NCI-H2171 treated with DMSO at 0.1 percent for 48 hours (cell line): ENCODE measurements at places on chromosomes 2 and 18.

GRCh38 chr18:13185675-13186198 lies 32.8 kb upstream of the LDLRAD4 start:
- no peak for DNase-seq

GRCh38 chr18:9711361-9712129 lies 3.4 kb downstream of the RAB31 start:
- DNase-seq = no peak

- no peak for DNase-seq
Measured at GRCh38 chr2:174145827-174146226, 102.5 kb downstream of the OLA1 start.

GRCh38 chr2:156625360-156626170 lies 189.4 kb downstream of the GPD2 start:
- no peak for DNase-seq

DNA sequence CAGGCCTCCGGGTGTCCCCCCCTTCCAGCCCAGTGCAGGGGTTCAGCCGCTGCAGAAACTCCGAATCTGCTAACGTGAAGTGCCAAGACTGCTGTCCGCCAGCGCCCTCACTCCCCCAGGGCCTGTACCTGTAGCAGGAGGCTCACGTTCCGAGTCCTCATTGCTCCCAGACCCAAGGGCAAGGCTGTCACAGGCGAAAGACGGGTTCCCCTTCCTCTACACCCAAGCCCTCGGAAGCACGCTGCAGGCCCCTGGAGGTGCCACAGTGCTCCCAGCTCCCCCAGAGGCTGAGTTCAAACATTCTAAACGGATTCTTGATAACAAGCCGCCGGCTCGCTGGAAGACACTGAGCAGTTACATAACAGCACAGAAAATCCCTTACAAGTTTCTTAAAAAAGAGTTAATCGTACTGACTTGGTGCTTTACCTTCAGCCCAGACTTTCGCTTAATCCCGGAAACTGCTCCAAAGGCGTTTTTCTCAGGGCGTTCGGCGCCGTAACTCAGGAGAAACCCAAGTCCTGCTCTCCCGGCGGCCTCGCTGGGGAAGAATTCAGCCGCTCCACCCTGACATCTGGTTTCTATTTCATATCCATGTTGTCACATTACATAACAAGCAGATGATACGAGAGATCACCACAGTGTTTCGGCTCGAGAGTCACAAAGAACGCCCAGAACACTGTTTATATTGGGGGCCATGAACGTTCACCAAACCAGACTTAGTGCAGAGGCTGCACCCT lies 92.0 kb downstream of the HDAC4 start:
- no peak for DNase-seq

- DNase-seq = no peak
Measured at GRCh38 chr18:23565916-23566547, 20.3 kb downstream of the NPC1 start.

DNA sequence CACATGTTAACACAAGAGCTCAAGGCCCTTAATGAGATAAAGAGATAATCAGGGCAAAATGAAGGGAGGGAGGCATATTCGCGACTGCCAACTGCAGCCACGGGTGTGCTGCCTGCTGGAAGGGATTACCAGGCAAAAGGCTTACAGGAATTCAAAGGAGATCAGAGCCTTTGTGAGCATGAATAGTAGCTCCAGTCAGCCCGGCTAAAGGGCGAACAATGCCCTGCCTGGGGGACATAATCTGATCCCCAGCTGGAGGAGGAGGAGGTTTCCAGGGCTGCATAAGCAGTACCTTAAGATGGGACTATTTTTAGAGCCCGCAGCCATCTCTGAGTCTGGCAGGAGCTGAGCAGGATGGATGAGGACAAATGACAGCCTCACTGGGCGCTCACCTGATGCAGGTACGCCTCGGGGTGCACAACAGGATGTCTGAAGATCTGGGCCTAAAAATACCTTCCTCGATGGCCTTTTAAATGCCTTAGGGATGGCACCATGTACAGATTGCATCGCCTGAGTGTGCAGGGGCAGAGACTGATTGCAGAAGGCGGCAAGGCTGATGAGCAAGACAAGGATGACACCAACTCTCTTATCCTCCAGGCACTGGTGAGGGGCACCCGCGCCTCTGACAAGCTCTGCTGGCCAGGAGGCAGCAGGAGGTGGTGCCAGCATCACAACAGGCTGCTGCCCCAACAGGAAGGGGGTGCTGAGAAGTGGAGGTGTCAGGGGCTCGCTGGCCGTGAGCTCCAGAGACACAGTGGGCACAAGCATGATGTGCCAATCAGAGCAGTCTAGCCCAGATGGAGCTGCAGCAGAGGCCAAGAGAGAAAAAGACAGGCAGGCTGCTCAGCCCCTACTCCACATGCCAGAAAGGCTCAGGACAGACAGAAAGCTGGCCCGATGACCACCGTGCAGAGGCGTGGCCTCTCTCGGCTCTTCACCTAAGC lies 111.4 kb downstream of the EIPR1 start:
- DNase-seq = no peak

DNA sequence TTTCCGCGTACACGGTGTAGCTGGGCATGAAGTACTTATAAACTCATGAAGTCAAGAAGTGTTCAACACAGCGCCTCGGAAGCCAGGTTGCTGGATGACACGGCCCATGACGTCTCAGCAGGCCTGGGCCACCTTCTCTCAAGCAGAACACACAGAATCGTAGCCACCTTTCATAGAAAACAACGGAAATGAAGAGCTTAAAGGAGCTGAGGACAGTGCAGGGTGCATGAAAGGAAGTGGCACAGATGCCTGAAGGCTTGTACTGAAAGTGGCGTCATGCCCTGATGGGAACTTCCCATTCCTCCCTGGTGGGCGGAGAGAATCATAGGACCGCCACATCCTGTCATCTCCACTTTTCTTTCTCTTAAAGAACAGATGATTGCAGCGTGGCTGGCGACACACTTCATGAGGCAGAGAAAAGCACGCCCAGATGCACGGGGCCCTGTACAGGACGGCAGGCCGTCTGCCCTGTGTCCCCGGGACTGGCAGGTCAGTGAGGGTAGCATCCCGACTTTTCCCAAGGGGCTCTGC lies 31.1 kb downstream of the HDAC4 start:
- DNase-seq = no peak

DNA sequence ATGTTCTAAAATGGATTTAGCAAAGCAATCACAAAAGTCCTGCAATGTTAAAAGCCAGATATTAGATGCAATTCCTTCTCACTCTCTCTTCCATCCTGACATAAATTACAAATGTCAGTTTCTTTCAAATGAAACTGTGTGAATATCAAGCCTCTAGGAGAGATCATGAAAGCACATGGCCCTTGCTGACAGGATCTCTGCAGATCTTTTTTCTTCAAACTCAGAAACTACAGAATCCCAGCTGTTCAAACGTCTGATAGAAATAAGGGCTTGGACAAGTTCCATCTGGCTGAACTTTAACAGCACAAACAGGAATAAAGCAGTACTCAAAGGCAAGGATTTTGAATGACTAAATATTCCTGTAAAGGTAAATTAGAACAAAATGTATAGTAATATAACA lies 47.6 kb downstream of the PDE1A start:
- peak; percentile 89 for DNase-seq

GRCh38 chr2:188765522-188766470 lies 208.4 kb upstream of the COL3A1 start:
- DNase-seq = no peak

GRCh38 chr2:239224199-239224570 lies 176.6 kb downstream of the HDAC4 start:
- DNase-seq = no peak

DNA sequence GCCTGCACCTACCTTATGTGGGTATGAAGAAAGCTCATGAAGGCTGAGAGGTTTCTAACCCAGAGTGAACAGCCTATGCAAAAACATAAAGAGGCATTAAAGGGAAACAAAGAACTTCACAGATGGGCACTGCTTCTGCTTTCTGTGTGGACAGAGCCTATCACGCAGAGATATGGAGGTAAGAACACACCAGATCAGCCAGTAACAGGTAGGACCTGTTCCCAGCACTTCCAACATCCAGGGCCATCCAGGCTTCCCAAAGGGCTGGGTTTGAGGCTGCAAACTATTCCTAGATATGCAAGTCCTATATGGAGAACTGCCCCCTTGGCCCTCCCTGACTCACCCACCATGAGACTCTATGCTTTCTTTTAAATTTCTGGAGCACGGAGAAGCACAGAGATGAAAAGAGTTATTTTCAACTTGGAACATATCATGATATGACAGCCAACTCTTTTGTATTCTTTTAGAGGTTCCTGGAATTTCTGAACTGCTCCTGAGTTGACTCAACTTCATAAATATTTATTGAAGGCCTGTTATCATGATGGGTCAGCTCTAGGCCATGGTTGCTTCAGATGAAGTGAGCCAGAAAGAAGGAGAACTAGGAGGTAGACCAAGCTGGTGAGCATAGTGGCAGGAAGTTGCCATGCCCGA lies 77.4 kb upstream of the PPP1CB start:
- no peak for DNase-seq

GRCh38 chr2:112150447-112150846 lies 12.3 kb downstream of the FBLN7 start:
- no peak for DNase-seq

DNA sequence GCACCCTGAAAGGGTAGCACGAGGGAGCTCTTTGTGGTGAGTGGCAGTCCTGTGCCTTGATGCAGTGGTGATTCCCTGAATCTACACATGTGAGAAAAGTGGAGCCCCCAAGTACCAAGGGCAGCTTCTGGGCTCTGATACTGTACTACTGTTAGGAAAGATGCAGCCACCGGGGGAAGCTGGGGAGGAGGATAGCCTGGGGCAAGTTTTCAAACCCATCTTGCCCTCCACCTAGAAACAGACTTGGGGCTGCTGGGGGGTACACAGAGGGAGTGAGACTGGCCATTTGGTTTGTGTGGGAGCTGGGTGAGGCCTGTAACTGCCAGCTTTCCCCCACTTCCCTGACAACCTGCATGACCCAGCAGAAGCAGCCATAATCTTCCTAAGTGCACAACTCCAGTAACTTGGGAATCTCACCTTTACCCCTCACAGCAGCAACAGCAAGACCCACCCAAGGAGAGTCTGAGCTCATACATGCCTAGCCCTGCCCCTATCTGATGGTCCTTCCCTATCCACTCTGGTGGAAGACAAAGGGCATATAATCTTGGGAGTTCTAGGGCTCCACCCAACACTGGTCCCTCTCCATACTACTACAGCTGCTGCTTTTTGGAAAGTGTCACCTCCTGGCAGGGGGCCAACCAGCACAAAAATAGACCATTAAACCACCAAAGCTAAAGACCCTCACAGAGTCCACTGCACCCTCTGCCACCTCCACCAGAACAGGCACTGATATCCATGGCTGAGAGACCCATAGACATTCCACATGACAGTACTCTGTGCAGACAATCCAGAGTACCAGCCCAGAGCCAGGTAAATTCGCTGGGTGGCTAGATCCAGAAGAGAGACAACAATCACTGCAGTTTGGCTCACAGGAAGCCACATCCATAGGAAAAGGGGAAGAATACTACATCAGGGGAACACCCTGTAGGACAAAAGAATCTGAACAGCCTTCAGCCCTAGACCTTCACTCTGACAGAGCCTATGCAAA lies 8.2 kb downstream of the MALL start:
- DNase-seq = no peak

DNA sequence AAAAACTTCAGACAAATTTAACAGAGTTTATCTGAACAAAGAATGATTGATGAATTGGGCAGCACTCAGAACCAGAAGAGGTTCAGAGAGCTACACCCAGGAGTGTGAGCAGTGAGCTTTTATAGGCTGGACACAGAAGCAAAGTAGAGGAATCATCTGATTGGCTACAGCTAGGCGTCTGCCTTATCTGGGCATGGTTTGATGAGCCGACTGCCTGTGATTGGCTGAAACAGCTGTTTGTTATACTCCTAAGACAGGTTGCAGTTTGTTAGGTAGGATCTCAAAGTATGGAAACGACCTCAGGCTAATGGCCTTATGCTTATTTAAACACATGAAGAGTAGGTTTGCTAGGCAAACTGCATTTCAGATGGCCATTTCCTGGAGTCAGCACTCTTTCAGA lies 188.9 kb downstream of the MYO1B start:
- DNase-seq = no peak

DNA sequence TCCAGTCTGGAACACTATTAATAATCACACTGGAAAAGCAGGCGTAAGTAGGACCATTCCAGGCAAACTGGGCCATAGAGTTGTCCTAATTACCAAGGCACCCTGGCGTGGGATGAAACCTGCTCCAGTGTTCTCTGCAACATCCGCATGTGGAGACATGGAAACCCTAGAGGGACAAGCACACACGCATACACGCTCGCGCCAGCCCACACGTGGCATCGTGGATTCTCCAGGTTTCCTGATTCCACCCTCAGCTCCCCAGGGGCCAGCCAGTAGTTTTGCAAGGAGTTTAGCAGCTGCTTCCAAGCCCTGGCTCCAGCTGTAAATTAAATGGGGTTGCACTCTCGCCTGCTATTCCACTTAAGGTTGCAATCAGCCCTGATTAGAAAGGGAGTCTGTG lies 127.7 kb downstream of the DYSF start:
- DNase-seq = peak; percentile 32

GRCh38 chr2:216908300-216908699 lies 48.4 kb upstream of the TNP1 start:
- no peak for DNase-seq

DNA sequence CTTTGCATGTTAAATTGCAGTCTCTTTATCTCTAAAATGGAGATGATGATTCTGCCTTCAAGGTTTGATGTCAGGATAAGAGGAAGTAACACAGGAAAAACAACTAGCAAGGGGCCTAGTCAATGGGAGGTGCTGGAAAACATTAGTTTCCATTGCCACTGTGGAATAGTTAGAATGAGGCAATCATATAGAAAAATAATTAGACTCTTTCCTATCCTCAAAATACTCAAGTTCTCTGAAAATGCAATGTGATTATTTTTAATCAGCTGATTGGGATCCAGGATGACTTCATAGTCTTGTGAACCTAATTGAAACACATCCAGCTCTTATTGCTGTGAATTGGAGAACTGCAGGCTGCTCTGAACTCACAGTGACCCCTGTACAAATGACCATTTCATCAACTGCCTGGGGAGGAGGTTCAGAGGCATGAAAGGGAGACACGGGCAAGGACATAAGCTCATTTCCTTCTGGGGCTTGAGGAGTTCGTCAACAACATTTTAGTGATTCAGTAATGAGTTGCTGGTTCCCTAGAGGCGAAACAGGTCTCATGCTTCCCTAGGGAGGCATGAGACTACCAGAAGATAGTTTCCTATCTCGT lies 422.5 kb downstream of the LPIN1 start:
- no peak for DNase-seq

DNA sequence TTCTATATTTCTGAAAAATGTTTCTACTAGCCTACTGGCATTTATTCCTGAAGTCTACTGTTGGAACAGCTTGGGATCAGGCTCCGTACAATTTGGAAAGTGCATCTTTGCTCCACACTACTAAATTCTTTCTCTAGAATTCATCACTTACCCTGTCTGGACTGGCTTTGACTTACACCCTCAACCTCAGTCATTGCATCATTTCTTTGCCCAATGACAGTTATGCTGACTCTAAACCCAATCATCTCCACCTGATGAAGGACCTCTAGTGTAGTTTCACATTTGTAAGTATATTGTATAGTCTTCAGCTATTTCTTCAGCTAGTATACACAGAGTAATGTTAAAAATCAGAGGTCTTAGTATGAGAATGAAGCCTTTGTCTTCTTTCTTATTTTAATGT lies 359.6 kb upstream of the MC4R start:
- no peak for DNase-seq
